DND-41 (cell line): ENCODE measurements at places on chromosomes 6 and 20.

DNA sequence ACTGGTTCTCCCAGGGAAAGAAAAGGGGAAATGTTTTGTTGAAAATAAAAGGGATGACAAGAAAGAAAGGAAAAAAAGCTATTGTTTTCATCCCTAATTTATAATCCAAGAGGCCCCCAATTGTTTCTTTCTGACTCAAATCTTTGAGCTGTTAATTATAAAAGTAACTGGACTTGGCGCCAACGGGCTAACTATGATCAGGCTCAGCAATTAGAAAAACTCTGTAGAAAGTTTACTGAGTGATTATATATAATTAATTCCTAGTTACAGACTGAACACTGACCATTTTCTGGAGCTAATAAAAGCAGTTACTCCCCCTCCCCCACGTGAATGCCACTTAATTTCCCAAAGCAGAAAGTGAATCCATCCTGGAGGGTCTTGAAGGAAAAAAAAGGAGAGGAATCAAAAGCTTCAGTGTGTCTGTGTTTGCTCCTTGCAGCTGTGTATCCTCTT is 3.2 kb downstream of the ZMYND8 start:
- no peak for DNase-seq

DNA sequence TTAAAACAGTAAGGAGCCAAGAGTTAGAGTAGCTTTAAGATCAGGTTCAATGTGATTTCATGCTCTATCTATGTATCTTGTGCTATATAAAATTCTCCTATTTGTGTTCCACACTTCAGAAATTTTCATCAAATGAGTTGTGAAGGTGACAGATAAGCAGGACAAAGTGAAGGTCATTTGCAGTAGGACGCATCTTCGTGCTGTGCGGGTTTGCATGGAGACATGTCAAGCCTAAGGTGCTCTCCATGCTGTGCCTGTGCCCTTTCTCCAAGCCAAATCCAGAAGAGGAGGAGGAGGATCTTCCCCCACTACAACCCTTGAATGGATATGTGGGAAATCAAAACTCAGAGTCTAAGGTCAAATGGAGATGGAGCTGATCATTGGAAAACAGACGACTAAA is 147.3 kb upstream of the NEDD9 start:
- no peak for DNase-seq

- DNase-seq: no peak
Observed at GRCh38 chr20:8545212-8545611, 413.1 kb downstream of the PLCB1 start.

DNA sequence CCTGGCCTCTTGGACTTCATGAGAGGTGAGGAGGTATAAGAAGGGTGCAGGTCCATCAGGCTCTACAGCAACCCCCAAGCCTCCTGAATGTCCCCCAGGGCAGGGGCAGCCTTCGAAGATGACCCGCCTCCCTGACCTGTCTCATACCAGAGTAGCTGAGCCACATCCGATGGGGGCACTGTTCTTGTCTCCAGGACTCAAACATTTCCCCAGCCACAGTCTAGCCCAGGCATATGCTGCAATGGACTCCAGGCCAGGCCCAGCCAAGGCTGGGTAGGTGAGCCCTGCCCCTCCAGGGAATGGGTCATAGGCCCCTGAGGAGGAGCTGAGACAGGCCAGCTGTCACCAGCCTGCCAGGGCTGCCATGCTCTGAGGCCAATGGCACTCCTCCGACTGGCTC is 65.3 kb downstream of the BANF2 start:
- DNase-seq: no peak

DNA sequence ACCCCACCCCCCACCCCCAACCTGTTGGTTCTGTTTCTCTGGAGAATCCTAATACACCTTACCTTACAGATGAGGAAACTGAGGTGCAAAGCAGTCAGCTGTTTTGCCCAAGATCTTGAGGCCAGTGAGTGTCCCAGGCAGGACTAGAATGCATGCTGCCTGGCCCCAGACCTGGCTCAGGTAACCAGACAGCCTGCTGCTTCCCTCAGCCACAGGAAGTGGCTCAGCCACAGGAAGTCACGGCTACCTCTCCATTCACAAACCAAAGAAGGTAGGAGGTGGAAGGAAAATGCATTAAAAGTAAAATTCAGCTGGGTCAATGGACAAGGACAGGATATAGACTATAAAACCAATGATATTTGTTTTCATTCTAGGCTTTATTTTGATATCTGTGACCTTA is 517.6 kb downstream of the CD83 start:
- DNase-seq: peak; percentile 40

GRCh38 chr6:132418235-132418965 is 17.1 kb upstream of the MOXD1 start:
- no peak for DNase-seq

- no peak for DNase-seq
Observed at GRCh38 chr6:146429831-146430230, 113.8 kb upstream of the RAB32 start.

GRCh38 chr6:142155895-142156757 is 9.1 kb downstream of the VTA1 start:
- no peak for DNase-seq

DNA sequence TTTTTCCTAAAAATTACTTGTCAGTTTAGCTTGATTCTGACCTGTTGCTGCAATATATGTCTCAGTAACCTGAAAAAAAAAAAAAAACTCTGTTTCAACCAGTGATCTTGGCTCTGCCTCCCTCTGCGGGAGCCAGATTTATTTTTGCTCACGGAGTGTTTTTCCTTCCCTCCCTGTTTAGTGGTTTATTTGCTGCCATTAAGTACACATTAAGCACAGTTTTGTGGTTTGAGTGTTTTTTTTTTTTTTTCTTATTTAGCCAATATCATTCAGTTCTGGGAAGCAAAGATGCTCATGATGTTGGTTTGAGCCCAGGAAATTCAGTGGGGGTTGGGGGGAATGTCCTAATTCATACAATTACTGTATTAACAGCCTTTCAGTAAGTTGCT is 110.1 kb upstream of the GPR6 start:
- DNase-seq: no peak

- DNase-seq: no peak
Observed at GRCh38 chr6:29982097-29982496, 39.8 kb downstream of the HLA-A start.

- no peak for DNase-seq
Observed at GRCh38 chr6:31489086-31489485, 8.9 kb upstream of the MICB start.

- DNase-seq: no peak
Observed at GRCh38 chr6:16045238-16045637, 83.6 kb upstream of the MYLIP start.

GRCh38 chr6:79544299-79544927 is 7.2 kb upstream of the LCA5 start:
- no peak for DNase-seq

DNA sequence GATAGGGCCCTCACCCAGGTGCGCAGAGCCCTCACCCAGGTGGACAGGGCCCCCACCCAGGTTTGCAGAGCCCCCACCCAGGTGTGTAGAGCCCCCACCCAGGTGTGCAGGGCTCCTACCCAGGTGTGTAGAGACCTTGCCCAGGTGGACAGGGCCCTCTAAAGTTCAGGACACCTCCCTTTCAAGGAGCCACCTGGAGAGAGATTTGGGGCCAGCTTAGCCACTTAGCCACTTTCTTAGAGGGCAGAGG is 280.2 kb downstream of the TAF4 start:
- DNase-seq: no peak
